ENCODE measurements at places on chromosomes 16 and 17. TPM values are rescaled to one million over a fixed set of nuclear protein-coding genes. Genes with fewer than 3 reads are reported as not detected.
A peak's percentile ranks its signal among the peaks of the same experiment; 100 is the strongest.

DNA sequence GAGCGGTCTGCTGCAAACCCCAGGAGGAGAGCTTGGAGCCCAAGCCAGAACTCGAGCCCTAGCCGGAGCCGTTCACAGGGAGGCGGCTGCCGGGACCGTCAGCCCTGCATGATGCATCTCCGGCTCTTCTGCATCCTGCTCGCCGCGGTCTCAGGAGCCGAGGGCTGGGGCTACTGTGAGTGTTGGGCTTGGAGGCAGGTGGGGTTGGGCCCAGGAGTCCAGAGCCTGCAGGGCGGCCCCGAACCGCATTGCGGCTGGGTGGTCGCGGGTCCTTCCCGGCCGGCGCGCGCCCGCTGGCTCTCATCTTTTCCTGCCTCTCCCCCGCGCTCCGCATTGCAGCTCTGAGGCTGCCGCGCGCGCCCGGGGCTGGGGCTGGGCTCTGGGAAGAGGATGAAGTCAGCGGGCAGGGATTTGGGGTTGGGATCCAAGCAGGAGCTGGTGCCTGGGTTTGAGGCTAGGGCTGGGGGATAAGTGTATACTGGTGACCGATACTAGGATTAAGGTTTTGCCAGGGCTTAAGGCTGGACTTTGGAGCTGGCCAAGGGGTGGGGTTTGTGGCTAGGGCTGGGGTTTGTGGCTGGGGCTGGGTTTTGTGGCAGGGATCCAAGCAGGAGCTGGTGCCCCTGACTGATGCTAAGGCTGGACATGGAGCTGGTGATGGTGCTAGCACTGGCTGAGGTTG, 532 bp downstream of the CNTNAP1 start:
- peak overlapping the region; percentile 52 for H3K4me3 ChIP-seq
- no peak for DNase-seq
- no peaks in the 10 kb centered on the region for H3K27me3 ChIP-seq
- peak overlapping the region; percentile 83 for H3K27ac ChIP-seq
- H3K36me3 ChIP-seq, result no peaks in the 10 kb centered on the region
- peaks cover 19% of the 10 kb centered on the region for H3K4me1 ChIP-seq

- peaks cover 11% of the 10 kb centered on the region for H3K4me1 ChIP-seq
- no peak overlapping the region for H3K27ac ChIP-seq
- no peaks in the 10 kb centered on the region for H3K27me3 ChIP-seq
- no peaks in the 10 kb centered on the region for H3K36me3 ChIP-seq
- DNase-seq, result no peak
Observed at GRCh38 chr16:89604764-89605163, 8.7 kb upstream of the DPEP1 start.

DNA sequence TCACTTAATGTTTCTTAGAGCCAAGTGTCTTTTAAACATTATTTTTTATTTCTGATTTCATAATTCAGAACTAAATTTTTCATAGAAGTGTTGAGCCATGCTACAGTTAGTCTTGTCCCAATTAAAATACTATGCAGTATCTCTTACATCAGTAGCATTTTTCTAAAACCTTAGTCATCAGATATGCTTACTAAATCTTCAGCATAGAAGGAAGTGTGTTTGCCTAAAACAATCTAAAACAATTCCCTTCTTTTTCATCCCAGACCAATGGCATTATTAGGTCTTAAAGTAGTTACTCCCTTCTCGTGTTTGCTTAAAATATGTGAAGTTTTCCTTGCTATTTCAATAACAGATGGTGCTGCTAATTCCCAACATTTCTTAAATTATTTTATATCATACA, 13.6 kb upstream of the BCAS3 start:
- H3K4me3 ChIP-seq, result no peak overlapping the region
- no peaks in the 10 kb centered on the region for H3K36me3 ChIP-seq
- DNase-seq, result no peak

CSH1 gene
- not detected for total RNA-seq

DNA sequence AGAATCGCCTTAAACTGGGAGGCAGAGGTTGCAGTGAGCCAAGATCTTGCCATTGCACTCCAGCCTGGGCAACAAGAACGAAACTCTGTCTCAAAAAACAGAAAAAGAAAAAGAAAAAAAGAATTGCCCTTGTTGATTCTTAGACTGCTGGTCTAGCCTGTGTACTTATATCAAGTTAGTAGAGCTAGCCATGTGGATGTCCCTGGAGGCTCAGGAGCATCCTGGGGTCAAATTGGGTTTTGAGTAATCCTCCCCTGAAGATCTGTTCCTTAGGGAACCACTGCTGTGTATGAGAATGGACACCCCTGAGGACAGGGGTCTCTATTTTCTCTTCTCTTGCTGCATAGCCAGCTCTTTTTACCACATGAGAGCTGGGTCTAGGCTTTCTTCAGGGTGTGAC, 21.5 kb downstream of the SLC7A6OS start:
- H3K27ac ChIP-seq, result no peak overlapping the region
- H3K4me3 ChIP-seq, result no peak overlapping the region
- no peaks in the 10 kb centered on the region for H3K36me3 ChIP-seq
- no peak for DNase-seq

PRKCB gene
- total RNA-seq, result 0.41 TPM

GRCh38 chr17:63984651-63985386, 12.1 kb upstream of the SCN4A start:
- no peaks in the 10 kb centered on the region for H3K36me3 ChIP-seq
- H3K27me3 ChIP-seq, result no peaks in the 10 kb centered on the region
- no peak for DNase-seq
- no peaks in the 10 kb centered on the region for H3K4me1 ChIP-seq
- H3K4me3 ChIP-seq, result no peak overlapping the region

DNA sequence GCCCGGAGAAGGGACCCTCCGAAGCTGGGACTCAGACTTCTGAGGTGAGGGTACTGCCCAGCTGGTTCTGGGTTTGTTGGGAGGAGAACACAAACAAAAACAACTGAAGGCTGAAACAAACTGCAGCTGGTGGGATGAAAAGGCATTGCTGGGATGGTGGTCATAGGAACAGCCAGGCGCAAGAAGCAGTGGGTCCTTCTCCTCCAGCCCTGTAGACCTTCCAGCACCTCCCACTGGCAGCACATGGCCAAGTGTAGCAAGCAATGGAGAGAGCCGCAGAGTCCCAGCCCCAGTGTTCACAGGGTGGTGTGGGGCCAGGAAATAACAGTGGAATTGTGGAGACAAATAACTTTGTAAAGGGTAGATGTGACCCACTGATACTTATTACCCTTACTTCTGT, 48.7 kb upstream of the FOXJ1 start:
- no peak overlapping the region for H3K27ac ChIP-seq
- no peaks in the 10 kb centered on the region for H3K36me3 ChIP-seq
- no peak for DNase-seq
- no peaks in the 10 kb centered on the region for H3K27me3 ChIP-seq
- H3K4me3 ChIP-seq, result no peak overlapping the region

GPR142 gene
- total RNA-seq, result not detected

DNA sequence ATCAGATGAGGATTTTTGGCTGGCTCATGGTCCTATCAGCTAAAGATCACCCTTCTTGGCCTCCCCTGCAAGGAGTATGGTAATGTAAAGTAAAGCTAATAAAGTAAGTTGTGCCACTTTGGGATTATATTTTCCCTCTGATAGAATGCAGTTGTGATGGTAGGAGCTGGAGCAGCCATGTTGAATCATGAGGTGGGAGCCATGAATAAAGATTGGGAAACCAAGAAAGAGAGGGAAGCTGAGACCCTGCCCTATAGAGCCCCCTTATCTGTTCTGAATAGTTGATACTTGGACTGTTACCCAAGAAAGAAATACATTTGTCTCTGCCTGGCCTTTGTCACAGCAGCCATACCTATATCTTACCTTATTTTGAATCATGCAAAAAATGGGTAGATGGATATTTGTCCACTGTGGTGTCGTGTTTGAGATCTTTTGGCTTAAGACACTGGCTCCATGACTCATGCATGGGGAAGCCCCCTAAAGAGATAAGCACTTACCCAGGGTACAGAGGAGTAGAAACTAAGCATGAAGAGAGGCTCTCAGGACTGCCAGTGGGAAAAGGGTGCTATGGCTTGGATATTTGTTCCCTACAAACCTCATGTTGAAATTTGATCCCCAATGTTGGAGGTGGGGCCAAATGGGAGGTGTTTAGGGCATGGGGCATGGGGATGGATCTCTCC, 17.7 kb upstream of the TVP23A start:
- peaks cover 3% of the 10 kb centered on the region for H3K27me3 ChIP-seq
- H3K4me3 ChIP-seq, result no peak overlapping the region
- H3K36me3 ChIP-seq, result no peaks in the 10 kb centered on the region
- H3K27ac ChIP-seq, result no peak overlapping the region
- DNase-seq, result no peak

- no peak overlapping the region for H3K27ac ChIP-seq
- no peaks in the 10 kb centered on the region for H3K36me3 ChIP-seq
- no peaks in the 10 kb centered on the region for H3K4me1 ChIP-seq
- H3K27me3 ChIP-seq, result no peaks in the 10 kb centered on the region
Observed at GRCh38 chr17:35536664-35537171, 760 bp downstream of the SLFN12L start.

SMYD4 gene
- 17.1 TPM for total RNA-seq

AURKB gene
- total RNA-seq, result 85.8 TPM

DNA sequence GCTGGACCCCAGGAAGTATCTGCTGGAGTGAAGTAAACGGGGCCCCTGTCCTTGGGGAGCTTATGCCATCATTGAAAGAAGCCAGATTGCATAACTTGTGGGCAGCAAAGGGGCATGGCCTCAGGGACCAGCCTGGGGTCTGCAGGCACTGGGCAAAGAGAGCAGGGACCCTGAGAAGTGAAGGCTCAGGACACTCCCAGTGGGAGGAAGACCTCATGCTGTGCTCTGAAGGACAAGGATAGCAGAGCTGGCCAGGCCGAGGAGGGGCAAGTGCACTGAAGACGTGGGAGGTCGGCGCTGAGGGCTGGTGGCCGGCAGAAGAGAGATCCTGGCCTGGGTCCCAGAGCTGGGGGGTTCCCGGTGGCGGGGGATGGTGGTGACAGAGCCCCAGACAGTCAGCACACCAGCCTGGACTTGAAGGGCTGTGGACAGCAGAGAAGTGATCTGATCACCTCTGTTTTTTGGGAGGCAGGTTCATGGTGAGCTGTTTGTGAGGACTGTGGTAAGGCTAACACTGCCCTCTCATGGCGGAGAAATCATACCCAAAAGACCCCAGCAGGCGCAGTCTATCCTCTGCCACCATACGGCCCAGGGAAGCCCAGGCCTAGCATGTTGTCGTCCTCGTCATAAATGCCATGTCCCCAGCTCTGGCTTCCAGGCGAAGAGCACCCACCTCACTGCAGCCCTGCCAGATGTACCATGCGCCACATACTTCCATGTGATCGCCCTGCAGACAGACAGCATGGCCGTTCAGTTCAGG, 7.1 kb upstream of the CNP start:
- no peak overlapping the region for H3K4me3 ChIP-seq
- H3K27ac ChIP-seq, result no peak overlapping the region

DNA sequence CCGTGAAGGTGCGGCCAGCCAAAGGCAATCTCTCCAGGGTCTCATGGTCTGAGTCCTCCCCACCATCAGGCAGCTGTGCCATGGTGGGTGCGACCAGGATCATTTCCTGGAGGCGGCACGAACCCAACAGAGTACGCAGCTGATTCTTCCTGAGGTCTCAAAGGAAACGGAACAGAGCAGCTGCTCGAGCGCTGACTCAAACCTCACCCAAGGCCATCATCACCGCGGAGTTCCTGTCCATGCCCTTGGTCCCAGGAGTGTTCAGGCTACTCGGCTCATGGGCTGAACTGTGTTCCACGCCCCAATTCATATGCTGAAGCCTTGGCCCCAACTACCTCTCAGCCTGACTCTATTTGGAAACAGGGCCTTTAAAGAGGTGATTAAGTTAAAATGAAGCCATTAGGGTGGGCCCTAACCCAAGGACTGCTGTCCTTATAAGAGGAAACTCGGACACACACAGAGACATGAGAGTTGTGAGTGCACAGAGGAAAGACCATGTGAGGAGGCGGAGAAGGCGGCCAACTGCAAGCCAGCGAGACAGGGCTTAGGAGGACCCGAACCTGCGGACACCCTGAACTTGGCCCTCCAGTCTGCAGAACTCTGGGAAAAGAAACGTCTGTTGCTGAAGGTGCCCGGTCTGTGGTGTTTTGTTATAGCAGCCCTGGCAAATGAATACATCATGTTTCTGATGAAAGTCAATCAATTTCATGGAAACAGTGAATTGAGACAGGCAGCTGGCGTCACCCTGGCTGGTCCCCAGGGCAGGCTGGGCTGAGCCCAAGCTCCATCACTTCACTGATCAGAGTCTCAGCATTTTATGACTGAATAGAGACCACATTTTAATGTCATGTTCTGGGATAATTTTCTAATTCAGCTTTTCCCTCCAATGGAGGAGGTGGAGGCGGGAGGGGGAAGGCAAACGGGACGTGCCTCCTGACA, 13.7 kb downstream of the MXRA7 start:
- peaks cover 19% of the 10 kb centered on the region for H3K4me1 ChIP-seq
- H3K4me3 ChIP-seq, result no peak overlapping the region
- no peaks in the 10 kb centered on the region for H3K27me3 ChIP-seq
- no peak for DNase-seq
- H3K27ac ChIP-seq, result peak overlapping the region; percentile 18

CLEC18C gene
- not detected for total RNA-seq

DNA sequence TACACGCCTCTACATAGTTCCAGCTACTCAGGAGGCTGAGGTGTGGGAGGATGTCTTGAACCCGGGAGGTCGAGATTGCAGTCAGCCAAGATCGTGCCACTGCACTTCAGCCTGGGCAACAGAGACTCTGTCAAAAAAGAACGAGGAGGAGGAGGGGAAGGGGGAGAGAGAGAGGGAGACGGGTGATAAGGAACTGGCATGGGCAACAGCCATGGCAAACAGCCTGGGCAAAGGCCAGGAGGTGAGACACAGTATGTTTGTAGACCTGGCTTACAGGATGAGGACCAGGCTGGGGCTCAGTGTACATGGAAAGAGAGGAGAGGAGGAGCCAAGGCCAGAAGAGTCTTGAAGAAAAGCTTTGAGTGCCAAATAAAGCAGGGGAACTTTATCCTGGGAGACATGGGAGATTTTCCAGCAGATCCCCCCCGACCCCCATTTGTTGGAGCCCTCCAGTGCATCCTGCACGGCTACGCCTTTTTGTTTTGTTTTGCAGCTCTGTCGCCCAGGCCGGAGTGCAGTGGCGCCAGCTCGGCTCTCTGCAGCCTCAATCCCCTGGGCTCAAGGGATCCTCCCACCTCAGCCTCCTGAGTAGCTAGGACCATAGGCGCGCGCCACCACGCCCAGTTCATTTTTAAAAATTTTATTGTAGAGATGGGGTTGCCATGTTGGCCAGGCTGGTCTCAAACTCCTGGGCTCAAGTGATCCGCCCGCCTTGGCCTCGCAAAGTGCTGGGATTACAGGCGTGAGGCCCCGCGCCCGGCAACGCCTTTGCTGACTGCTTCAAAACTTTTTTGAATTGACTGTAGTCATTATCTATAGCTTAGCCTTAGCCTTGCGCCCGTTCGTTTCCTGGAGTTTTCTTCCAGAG, 1.3 kb upstream of the ALKBH5 start:
- H3K4me3 ChIP-seq, result peak overlapping the region; percentile 56
- H3K27ac ChIP-seq, result peak overlapping the region; percentile 86
- peaks cover under 1% of the 10 kb centered on the region for H3K36me3 ChIP-seq

GRCh38 chr16:21646721-21647561, 5.5 kb downstream of the IGSF6 start:
- no peaks in the 10 kb centered on the region for H3K27me3 ChIP-seq
- H3K36me3 ChIP-seq, result no peaks in the 10 kb centered on the region
- no peak overlapping the region for H3K27ac ChIP-seq
- no peak overlapping the region for H3K4me3 ChIP-seq
- DNase-seq, result no peak

SDR42E2 gene
- 0.05 TPM for total RNA-seq
